ENCODE measurements at places on chromosomes 7 and 10. TPM values are rescaled to one million over a fixed set of nuclear protein-coding genes. Genes with fewer than 3 reads are reported as not detected.
A peak's percentile ranks its signal among the peaks of the same experiment; 100 is the strongest.

GRCh38 chr7:34928052-34928451, 109.2 kb downstream of the DPY19L1 start:
- peak; percentile 47 for ATAC-seq

DNA sequence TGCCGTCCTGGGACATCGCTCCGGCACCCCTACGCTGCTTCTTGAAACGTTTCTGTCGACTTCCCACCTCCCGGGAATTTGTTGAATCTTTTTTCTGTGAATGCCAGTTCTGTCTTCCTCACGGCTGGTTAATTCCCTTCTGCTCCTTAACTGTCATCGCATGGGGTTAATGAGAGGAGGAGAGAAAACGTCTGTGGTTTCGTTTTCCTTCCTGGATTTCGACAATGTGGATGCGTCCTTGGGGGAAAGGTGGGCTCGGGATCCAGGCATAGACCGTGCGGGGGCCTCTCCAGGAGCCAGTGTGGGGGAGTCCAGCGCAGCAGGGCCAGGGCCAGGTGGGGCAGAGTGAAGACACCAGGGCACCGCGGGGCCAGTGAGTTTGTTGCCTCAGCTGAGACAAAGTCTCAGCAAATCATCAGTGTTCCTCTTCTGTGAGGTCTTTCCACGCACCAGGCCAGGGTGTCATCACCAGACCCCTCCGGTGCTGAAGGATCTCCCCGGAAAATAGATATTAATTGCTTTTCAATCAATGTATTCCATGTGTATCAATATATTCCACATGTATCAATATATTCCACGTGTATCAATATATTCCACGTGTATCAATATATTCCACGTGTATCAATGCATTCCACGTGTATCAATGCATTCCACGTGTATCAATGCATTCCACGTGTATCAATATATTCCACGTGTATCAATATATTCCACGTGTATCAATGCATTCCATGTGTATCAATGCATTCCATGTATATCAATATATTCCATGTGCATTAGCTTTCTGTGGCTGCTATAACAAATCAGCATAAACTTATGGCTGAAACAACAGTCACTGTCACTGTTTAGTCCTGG, 33.7 kb upstream of the CFAP46 start:
- no peak for ATAC-seq

The PRPS1L1 gene
- not detected for total RNA-seq

The WNT8B gene
- not detected for total RNA-seq
